ENCODE measurements at places on chromosomes 2 and 18.

- DNase-seq: no peak
Observed at GRCh38 chr2:172070936-172071335, 14.4 kb upstream of the DLX1 start.

- DNase-seq: peak; percentile 87
Observed at GRCh38 chr2:122643725-122644329, 888.4 kb downstream of the TSN start.

- DNase-seq: no peak
Observed at GRCh38 chr2:176960736-176961520, 251.7 kb upstream of the HNRNPA3 start.

DNA sequence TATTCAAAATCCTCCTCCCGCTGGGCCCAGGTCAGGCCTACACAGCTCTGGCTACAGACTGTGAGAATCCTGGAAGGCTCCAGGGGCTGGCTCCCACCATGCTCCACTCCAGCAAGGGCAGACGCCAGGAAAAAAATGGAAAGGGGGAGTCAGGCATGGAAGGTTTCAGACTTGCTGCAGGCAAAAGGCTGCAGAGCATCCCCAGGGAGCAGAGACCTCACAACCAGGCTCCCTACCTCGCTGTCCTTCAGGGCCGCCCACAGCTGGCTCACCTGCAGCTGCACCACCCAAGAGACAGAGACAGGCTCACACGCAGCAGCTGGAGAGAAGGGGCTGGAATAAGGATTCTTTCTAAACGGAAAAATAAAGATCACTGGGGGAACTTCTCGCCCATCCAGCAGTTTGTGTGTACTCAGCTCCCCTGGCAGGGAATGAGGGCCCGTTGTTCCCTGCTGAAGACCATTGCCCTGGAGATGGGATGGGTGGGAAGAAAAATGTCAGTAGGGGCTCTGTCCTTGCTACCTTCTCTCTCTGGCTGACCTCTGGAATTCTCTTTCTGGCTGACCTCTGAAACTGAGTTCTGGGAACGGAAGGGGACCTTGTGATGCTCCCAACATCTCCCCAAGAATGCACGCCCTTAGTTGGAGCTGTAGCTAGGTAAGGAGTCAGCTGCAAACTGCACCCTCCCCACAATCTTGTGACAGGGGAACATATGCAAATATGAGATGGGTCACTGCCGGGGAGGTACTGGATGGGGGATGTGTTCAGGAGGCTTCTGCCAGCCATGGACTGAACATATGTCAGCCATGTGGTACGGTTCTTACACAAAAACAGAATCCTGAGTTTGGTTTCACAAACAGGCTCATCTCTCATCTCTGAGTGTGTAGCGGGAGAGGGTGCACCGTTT, 34.5 kb downstream of the BCL2 start:
- no peak for DNase-seq

GRCh38 chr2:98419977-98420725, 24.5 kb upstream of the INPP4A start:
- no peak for DNase-seq

GRCh38 chr2:43327119-43327518, 100.7 kb upstream of the ZFP36L2 start:
- no peak for DNase-seq

DNA sequence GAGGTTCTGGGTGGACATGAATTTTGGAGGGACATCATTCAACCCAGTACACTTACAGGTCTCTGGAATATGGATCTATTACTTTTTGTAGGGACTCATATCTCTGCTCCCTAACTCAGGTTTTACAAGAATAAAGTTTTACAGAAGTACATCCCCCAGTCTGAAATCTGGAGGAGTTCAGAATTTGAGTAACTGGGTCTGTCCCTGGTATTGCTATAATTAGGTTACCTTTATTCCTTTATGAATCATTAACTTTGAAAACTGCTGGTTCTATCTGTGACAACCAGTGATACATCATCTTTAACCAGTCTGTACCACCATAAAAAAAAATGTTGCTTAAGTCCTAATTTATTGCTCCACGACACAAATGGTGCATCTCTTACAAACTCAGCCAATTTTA, 59.9 kb downstream of the INSIG2 start:
- DNase-seq: no peak

DNA sequence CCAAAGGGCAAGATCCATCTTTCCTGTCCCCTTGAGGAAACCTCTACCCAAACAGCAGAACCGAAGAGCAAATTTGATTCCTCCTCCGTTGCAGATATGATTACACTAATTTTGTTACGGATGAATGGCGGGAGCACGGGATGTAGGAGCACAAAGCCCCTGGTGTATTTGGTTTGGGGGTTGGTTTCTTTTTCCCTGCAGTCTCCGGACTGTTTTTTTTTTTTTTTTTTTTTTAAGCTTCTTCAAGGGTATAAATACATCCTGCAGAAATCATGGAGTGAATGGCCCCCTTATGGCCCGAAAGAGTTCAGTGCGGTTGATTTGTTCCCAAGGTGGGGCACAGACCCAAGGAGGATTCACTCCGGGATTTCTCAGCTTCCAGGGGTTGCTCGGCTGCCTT, 135.3 kb upstream of the SH3BP4 start:
- no peak for DNase-seq

DNA sequence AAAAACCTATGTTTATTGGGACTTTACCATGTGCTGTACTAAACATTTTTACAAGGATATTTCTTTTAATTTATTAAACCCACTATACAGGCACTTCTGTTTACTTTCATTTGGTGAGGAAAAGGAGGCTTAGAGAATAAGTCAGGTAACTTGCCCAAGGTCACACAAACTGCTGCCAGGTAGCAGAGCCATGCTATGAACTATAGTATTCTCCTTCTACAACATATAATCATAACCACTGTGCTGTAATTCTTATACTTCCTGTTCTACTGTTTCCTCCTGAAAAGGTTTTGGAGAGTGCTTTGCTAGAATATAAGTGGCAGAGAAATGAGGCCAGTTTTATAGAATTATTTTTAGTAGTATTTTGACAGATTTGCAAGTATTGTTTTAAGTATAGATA, 29.5 kb downstream of the SLC39A10 start:
- DNase-seq: no peak

DNA sequence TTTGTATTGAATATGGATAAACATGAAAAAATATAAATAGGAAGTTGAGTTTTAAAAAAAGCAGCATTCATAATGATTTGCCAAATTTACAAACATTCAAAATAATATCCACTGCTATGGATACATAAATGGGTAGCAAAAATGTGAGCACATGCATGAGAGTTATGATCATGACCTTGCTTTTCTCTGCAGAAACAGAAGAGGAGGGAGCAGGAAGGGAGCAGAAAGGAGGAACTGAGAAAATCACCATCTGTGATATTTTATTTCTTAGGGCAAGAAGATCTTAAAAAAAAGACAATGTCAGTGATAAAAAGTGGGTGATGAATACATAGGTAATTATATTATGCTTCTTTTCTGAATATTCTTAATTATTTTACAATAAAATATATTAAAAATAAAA, 17.7 kb upstream of the CCDC93 start:
- no peak for DNase-seq

GRCh38 chr2:174781996-174782395, 17.7 kb upstream of the CHRNA1 start:
- no peak for DNase-seq

DNA sequence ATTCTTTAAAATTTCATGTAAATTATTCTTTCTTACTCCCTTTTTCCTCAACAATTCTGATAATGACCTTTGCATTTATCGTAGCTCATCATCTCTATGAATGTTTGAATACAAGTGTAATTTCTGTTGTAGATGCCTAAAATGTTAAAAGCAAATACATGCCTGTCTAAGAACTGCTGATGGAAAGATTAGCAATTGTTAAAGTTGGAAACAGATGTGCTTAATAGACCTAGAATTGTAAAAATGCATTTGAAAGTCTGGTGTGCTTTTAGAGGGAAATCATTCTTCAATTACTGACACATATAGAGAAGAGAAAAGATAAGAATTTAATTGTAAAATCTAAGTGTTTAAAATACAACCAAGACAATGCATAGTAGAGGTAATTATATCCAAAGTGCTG, 50.4 kb downstream of the CCDC102B start:
- no peak for DNase-seq

DNA sequence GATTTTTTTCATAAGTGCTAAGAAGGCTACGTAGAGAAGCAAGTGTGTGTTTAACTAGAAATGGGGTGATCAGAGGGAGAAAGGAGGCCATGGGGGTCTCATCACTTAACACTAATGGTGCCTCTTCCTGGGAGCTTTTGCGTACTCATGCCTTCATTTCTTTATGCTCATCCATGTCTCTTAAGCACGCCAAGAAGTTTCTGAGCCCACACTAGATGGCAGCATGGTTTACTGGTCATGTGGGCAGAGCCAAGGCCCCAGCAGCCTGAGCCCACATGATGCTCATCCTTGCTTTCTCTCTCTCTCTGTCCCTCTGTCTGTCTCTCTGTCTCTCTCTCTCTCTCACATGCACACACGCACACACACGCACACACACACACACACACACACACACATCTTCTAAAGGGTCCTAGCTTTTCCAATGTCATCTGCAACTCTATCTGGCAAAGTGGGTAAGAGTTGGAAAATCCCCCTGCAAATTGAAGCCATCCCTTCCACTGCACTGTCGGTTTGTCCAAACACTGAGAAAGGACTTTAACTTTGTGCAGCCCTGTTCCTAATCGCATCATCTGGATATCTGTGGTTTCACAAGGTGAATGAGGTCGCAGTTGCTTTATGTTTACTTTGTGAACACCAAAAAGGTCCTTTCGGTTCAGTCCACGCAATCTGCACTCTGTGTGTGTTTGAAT, 137.1 kb upstream of the CCDC68 start:
- peak; percentile 76 for DNase-seq

DNA sequence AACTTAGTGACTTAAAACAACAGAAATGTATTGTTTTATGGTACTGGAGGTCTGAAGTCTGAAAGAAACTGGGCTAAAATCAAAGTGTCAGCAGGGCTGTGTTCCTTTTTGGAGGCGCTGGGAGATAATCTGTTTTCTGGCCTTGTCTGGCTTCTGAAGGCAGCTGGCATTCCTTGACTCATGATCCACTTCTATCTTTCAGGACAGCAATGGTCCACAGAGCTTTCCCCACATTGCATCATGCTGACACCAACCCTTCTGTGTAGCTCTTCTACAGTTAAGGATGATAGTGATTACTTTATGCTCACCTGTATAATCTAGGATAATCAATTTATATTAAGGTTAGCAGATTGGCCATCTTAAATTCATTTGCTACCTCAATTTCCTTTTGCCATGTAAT, 392.1 kb downstream of the TDRD15 start:
- peak; percentile 10 for DNase-seq

GRCh38 chr2:179830043-179830787, 31.2 kb downstream of the ZNF385B start:
- no peak for DNase-seq

DNA sequence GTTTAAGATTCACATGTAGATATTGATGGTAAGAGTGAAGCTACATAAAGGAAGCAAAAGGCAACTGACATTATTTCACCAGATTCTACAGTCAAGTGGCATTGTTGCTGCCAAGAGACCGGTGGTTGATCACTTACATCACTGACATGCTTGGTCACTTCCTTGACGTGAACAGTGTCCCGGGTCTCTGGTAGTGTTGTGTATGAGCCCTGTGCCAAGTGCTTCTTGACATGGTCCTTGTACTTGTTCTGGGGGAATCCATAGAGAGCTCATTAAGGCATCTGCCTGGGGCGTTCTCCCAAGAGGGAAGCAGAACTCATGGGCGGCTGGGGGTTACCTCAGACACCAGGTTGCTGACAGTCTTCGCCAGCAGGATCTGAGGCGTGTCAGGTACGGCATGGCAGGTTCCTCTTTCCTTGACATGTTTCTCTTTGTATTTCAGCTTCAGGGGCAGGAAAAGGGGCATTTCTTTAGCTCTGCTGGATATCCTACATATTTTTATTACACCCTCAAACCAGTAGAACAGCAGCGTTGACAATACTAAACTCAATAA, 116.2 kb downstream of the RIF1 start:
- no peak for DNase-seq

DNA sequence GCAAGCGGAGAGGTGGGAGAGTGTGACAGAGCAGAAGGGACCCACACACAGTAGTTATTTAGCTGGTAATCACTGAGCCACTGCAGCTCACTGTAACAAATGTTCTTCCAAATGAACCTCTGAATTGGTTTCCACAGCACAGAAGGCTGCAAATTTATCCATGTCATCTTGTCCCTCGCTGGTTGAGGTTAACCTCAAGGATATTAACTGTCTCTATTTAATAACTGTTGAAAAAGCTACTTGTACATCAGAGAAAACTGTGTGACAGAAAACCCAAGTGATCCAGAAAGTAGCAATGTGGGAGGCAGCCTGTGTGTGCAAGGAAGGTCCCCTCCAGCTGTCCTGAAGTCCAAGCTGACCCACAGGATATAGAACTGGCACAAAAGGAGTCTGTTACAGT, 153.6 kb downstream of the DSEL start:
- DNase-seq: peak; percentile 17

DNA sequence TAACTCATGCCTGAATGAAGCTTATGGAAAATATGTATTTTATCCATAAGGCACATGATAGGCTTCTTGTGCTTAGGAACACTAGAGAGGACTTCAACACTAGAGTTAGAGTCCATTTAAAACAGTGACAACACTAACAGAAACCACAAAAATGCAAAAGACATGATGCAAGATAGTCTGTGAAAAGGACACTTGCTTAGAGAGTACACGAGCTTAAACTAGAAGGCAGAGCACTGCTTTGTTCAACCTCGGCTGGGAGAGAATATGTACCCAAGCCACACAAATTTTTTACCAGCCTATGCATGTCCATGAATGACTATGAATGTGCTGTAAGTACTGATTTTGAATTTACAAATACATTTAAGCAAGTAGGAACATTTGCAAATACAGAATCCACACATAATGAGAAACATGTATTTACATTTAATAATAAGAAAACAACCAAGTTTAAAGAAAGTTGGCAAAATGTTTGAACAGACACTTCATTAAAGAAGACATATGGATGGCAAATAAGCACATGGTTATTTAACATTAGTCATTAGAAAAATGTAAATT, 130.6 kb downstream of the SPOPL start:
- DNase-seq: peak; percentile 24

GRCh38 chr18:46343456-46343855, 239.3 kb downstream of the HAUS1 start:
- no peak for DNase-seq

GRCh38 chr2:165294912-165295311, 55.7 kb downstream of the SCN2A start:
- DNase-seq: no peak

GRCh38 chr2:38106405-38107094, 30.6 kb upstream of the CYP1B1 start:
- peak; percentile 82 for DNase-seq

GRCh38 chr2:69563021-69563420, 80.5 kb downstream of the AAK1 start:
- no peak for DNase-seq

- DNase-seq: no peak
Observed at GRCh38 chr2:202286595-202286994, 21.0 kb downstream of the NOP58 start.

DNA sequence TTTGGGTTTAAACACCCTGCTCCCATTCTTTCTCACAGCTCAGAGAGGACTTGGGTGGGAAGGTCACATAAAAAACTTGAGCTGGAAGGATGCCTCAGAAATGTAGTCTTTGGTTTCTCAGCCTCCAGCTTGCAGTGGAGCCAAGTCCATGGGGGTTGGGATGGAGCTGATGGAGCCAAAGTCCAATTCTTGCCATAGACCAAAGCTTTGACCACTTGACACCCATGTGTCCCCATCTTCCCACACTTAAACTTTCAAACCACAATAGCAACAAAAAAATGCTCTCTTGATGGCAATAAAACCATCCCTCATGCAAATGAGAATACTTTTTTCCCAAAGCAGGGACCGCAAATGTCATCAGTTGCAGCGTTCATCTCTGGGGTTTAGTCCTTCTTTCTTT, 14.7 kb upstream of the DAW1 start:
- DNase-seq: no peak
